ENCODE measurements at places on chromosomes 3 and 15. TPM values are rescaled to one million over a fixed set of nuclear protein-coding genes. Genes with fewer than 3 reads are reported as not detected.

DNA sequence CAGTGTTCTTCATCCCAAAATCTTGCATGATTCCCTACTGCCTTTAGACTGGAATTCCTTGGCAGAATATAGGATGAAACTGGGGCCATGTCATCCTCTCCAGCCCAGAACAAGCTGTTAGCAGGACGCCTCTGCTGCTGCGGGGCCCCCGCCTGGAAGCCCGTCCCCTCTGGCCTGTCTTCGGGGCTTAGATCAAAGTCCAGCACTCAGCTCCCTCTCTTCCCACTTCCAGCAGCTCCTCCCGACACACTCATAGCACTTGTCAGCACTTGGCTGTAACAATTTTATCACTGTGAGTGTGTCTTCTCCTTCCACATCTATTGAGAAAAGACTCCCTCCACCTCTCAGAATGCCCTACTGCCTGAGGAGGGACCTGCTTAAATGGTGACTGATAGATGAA, 112.0 kb upstream of the HACD2 start:
- DNase-seq = no peak

GRCh38 chr3:155270485-155271342, 22.8 kb downstream of the STRIT1 start:
- no peak for DNase-seq

DNA sequence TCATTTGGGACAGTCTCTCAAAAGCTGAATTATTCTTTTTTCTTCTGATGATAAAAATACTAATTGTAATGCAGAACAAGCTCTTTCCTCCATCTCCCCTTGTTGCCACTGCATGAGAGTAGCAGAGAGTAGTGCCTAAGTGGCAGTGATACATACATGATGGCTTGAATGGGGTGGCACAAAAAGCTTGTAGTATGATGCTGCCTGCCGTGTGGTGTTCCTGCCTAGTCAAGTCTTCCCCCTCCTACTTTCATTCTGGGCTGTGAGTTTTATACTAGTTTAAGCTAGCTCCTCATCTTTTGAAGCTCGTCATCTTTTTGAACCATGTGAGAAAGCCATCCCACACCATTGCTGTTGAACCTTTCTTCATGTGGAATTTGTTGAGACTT, 230.5 kb downstream of the NFKBIZ start:
- DNase-seq = no peak

- DNase-seq = no peak
These were observed 50.0 kb upstream of the PSMD6 start for GRCh38 chr3:64073158-64073761.

- no peak for DNase-seq
These were observed 251.3 kb upstream of the GBE1 start for GRCh38 chr3:82012775-82013174.

- DNase-seq = no peak
These were observed 492.6 kb downstream of the TUSC7 start for GRCh38 chr3:117201901-117202774.

DNA sequence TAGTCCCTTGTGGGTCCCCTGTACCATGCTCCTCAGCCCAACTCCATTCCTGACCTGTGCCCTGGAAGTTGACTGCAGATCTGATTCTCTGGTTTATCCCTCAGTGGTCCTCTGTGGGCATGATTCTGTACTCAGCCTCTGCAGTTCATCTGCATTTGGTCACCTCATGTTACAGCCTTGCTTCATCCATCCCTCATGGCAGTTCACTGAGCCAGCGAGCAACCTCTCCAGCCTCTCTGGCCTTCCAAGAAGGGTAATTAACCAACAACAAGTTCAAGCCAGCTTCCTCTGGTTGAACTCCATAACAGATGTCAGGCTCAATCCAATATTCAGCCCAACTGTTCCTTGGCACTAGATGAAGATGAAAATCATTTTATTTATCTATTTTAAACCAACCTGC, 509.5 kb downstream of the NTRK3 start:
- peak; percentile 41 for DNase-seq

DNA sequence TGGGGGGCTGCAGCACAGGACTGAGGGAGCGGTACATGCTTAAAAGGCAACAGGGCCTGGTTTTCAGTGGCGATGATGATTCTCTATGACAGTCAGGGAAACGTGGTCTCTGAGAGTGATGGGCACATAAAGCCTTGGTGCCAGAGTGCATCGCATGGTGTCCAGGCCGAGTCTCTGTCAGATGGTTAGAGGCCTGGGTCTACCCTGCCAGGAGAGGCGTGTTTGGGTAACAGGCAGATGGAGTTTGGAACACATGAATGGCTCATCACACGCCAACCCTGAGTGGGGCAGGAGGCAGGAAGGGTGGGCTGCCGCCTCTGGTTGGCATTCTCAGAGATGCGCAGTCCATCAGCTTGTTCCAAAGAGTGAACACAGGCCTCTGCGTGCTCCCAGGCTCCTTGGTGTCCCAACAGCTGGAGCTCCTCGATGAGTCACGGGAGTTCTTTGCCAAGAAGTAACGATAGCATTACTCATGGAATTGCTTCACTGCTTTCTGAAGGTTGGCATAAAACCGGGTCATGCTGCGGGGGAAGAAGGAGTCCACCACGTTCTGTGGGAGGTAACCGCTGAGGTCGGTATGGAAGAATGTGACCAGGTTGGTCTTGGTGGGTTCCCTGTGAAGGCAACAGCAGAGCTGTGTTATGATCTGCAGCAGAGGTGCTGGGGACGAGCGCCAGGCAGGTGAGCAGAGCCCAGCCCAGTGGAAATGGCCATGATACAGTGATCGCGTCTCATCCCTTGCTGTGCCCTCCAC, 11.0 kb downstream of the STARD5 start:
- peak; percentile 77 for DNase-seq

Gene TGM5
- polyA plus RNA-seq = not detected

Gene ABHD6
- polyA plus RNA-seq = 34.9 TPM

Gene ACTRT3
- 0.32 TPM for polyA plus RNA-seq

Gene SEMA6D
- polyA plus RNA-seq = 0.52 TPM

Gene METTL6
- 10.2 TPM for polyA plus RNA-seq
